Esophagus muscularis mucosa (tissue), 4 donors: ENCODE measurements at places on chromosomes 11 and 22. TPM values are rescaled to one million over a fixed set of nuclear protein-coding genes. Genes with fewer than 3 reads are reported as not detected.

Gene FXYD2
- total RNA-seq, result 5.0 TPM

Gene EXPH5
- total RNA-seq, result 1.4 TPM

Gene GP1BB
- 1.7 TPM for total RNA-seq

Gene PISD
- 28.8 TPM for total RNA-seq

Gene VPS51
- 414 TPM for total RNA-seq
